ENCODE measurements at places on chromosomes 5 and 9.

GRCh38 chr9:32587901-32588300 lies 14.9 kb upstream of the NDUFB6 start:
- peak; percentile 6 for DNase-seq

DNA sequence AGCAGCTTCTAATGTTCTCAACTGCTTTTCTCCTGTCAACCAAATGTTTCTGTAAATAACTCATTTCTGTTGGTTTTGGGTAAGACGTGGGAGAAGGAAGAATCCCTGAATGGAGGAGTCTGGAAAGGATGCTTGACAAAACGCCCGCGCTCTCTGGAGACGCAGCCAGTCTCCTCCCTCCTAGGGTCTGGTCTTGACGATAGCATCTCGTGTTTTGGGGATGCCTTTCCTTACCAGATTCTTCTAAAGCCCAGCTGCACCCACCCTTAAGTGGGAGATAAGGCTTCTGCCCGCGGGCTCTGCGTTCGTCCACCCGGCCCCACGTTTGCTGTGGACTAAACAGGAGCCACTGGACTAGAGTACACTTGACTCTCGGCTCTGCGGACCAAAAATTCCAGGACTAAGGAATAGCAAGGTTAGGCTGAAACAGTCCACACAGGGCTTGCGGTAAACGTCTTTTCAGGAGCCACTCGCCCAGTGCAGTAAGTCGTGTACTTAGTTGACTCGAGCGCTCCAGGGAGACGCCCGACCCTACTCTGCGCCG lies 491 bp upstream of the CTSL start:
- no peak for DNase-seq

GRCh38 chr9:100030548-100030947 lies 68.3 kb downstream of the ERP44 start:
- DNase-seq, result no peak

- DNase-seq, result no peak
These were observed 26.4 kb downstream of the PTPN3 start for GRCh38 chr9:109471475-109472393.

DNA sequence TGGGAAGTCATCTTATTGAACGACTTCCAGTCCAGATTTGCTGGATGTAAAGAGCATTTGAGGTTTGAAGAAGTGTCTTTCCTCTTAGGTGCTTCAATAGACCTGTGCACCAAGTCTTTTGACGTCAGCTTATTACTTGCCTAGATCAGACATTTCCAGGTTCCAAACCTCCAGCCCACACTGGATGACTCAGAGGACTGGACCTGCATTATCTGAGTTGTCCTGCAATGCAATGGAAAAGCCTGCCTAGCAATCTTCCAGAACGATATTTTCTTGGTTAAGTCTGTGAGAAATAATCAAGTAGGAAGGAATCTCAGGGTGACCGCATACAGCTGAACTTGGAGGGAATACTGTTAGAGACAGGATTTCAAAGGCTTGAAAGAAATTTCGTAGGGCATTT lies 147.2 kb upstream of the MOCS2 start:
- no peak for DNase-seq

DNA sequence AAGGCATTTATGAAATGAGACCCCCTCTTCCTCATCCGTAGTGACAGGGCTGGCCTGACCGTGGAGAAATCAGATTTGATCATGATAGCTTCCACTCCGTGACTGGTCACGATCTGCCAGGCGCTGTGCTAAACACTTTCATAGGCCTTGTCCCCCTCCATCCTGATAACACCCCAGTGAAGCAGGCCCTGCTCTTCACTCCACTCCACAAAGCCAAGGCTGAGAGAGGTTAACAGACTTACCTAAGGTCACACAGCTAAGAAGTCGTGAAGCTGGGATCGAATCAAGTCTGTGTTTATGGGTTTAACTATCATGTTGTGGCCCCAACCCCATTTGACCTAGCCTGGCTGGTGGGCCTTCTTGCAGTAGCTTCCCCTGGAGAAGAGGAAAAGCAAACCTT lies 53.3 kb upstream of the IL17B start:
- no peak for DNase-seq

- DNase-seq, result no peak
These were observed 36.0 kb downstream of the HMGXB3 start for GRCh38 chr5:150036513-150036912.
